ENCODE measurements at places on chromosomes 12 and 14. TPM values are rescaled to one million over a fixed set of nuclear protein-coding genes. Genes with fewer than 3 reads are reported as not detected.

FAM234B gene
- 19.7 TPM for total RNA-seq

PTPN6 gene
- total RNA-seq = 65.4 TPM

DNA sequence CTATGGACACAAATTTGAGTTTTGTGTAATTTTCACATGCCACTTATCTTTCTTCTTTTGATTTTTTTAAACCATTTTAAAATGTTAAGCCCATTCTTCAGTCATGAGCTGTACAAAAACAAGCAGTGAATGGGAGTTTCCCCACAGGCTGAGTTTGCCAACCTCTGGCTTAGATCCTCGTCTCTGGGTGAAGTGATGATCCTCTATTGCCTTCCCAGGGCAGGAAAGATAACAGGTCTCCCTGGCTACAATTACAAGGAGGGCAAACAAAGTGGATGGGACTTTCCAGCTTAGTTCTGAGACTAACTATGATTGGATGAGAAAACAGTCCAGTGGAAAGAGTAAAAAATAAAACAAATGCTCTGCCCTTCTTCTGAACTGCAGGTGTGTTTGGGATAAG is 203.7 kb downstream of the SPTSSA start:
- no peak for DNase-seq

- no peak for DNase-seq
Measured at GRCh38 chr12:104054681-104055346, 4.8 kb upstream of the GLT8D2 start.

DNA sequence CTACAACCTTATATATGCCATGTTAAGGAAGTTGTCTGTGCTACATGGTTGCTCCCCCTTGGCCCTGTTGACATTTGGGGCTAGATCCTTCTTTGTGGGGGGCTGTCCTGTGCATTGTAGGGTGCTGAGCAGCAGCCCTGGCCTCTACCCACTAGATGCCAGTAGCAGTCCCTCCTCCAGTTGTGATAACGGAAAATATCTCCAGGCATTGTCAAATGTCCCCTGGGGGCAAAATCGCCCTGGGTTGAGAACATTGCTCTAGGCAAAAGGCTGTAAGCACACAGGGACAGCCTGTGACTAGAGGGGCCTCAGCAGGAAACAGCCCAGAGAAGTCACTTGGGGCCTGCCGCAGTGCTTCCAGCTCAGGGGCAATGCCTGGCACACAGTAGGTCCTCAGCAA is 1100.3 kb downstream of the BCL11B start:
- DNase-seq = no peak

ABCB9 gene
- 10.5 TPM for total RNA-seq

SLC6A12 gene
- total RNA-seq = 3.1 TPM

DNA sequence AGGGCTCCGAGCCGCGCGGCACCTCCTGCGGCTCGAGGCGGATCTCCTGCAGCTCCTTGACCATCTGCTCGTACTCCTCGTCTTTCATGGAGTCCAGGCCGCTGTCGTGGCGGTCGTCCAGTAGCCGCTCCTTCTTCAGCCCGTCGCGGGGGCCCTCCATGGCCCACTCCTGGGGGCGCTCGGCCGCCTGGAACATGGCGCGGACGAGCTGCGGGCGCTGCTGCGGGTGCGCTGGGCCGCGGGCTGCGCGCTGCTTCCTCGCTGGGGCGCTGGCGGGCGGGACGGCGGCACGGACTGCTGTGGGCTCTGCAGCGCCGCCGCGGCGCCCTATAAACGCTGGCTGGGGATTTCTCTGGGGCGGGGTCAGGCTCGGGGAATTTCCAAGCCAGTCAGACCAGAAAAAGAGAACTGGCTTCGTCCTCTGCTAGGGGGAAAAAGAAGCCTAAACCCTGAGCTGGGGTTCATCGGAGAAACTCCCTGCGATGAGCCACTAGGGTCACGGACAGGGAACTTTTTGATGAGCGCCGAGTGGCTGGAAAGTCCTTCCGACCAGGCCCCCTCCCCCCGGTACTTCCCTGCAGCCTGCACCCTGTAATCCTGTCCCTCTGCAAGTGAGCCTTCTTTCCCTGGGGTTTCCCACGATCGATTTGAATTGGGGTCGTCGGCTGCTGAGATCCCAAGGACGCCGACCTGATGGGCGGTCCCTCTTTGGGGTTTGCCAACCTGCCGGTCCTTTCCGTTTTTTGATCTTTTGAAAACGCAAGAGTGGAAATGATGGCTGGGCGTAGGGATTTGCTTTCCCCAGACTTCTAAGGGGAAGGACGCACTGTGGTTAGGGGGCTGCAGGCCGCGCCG is at the start of gene NFKBIA:
Gene NFKBIA, minus strand, starts transcription at position 301 of the 855 bp plus-strand sequence. Its CDS starts 105 bp downstream, at position 196.
- peak; percentile 82 for DNase-seq

DNA sequence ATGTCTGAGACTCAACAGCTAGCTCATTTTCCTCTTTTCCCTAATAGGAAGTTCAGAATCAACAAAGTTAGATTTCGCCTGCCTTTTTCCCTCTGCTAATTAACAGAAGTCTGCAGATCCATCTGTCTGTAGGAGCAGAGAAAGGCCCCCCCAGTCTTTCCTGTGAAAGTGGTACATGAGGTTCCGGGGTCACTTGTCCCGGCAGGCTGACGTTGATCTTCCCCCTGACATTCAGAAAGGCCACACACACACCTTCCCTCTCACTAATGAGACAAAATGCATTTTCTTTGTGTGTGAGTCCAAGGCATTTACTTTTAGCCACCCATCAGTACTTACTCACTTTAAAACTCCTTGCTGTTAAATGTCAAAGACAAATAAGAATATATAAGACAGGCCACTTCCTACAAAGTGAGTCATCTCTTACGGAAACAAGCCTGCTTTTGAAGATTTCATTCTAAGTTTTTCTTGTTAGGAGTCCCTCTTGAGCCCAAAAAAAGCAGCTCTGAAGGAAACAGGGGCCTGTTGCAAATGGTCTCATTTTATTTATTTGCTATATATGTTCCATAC is 138.7 kb downstream of the TTC7B start:
- DNase-seq = no peak
